ENCODE measurements at places on chromosomes 5 and 9. TPM values are rescaled to one million over a fixed set of nuclear protein-coding genes. Genes with fewer than 3 reads are reported as not detected.

- ATAC-seq: no peak
Measured at GRCh38 chr5:41410737-41411136, 99.7 kb downstream of the PLCXD3 start.

The CAVIN4 gene
- 0.27 TPM for total RNA-seq

DNA sequence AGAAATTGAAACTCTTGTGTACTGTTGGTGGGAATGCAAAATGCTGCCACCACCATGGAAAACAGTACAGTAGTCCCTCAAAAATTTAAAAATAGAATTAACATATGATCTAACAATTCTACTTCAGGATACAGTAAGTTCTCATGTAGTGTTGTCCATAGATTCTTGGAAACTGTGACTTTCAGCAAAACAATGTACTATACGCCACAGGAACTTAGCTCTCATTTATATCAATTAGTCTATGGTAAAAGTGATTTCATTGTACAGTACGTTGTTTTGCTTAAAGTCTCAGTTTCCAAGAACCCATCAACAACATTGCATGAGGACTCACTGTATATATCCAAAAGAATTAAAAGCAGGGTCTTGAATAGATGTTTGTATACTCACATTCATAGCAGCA is 233.5 kb upstream of the GAS1 start:
- ATAC-seq: no peak

The COL23A1 gene
- total RNA-seq: 0.93 TPM

The AUH gene
- 27.6 TPM for total RNA-seq

DNA sequence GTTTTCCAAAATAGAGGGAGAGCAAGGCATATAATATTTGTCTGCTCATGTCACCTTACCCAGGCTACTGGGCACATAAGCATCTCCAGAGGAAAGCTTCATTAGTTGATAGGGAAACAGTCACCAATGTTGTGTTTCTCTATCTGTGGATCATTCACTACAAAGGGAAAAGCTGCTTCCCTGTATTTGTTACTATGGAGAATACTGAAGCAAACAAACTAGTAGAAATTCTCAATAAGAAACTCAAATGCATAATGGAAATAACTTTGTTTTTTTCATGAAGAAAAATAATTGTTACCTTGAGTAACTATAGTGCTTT is 138.2 kb downstream of the PCSK1 start:
- no peak for ATAC-seq

- no peak for ATAC-seq
Measured at GRCh38 chr5:79983618-79984017, 7.4 kb downstream of the MTX3 start.

GRCh38 chr5:126414874-126415502 is 8.2 kb upstream of the GRAMD2B start:
- ATAC-seq: peak; percentile 90

The LAMC3 gene
- total RNA-seq: under 0.01 TPM

The CNTFR gene
- 2.3 TPM for total RNA-seq

DNA sequence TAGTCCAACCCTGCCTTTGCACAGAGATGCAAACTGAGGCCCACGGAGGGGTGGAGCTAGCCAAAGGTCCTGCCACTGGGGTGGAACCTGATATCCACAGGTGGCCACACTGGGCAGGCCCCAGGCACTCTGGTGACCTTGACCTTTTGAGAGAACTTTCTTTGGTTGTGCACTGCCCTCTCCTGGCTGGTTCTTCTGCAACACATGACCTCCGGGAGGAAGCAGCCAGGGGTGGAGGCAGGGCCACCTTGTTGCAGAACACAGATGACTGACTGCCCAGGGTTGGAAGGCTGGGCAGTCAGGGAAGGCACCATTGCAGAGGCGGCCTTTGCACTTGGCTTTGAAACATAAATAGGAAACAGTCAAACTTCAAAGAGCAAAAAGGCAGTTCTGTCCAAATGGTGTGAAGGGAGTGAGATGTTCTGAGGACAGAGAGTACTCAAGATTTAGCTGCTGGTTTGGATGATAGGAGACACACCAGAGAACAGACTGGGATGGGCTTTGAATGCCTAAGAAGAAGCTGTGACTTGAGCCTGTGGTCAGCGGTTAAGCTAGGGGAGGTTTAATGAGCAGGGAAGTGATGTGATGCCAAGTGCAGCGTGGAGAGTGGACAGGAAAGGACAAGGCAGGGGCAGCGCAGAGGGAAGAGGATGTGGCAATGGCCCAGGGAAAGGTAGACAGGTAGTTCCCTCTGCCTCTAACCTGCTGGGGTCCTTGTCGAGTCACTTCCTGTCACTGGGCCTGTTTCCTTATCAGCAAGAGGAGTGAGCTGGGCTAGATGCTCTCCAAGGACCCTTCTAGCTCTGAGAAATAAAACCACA is 6.8 kb upstream of the TCOF1 start:
- peak; percentile 82 for ATAC-seq

DNA sequence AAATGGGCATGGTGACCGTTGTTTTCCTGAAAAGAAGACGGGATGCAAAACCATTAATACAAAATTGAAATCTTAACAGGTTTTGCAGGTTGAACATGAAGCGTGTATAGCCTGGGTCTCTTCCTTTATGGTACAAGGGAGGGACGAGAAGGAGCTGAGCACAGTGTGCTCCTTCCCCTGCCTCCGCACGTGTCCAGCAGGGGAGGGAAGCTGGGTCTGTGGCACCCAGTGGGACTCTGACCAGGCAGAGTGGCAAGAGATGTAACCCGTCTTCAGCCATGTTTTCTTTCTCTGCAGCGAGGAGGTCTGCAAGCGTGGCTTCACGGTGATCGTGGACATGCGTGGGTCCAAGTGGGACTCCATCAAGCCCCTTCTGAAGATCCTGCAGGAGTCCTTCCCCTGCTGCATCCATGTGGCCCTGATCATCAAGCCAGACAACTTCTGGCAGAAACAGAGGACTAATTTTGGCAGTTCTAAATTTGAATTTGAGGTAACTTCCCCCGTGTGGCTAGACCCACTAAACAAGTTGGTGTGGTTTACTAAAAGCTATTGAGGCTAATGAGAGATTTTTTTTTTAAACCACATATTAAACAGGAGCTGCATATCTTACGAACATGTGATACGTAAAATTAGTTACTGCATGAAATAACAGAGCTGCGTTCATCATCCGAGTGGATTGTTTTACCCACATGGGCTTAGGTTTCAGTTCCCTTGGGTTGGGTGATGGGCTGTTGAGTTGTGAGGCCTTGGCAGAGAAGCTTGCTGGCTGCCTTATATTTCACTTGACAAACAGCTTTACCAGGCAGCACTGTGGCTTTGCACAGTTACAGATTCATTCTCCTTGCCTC is 143.7 kb downstream of the TRIO start:
- ATAC-seq: no peak

DNA sequence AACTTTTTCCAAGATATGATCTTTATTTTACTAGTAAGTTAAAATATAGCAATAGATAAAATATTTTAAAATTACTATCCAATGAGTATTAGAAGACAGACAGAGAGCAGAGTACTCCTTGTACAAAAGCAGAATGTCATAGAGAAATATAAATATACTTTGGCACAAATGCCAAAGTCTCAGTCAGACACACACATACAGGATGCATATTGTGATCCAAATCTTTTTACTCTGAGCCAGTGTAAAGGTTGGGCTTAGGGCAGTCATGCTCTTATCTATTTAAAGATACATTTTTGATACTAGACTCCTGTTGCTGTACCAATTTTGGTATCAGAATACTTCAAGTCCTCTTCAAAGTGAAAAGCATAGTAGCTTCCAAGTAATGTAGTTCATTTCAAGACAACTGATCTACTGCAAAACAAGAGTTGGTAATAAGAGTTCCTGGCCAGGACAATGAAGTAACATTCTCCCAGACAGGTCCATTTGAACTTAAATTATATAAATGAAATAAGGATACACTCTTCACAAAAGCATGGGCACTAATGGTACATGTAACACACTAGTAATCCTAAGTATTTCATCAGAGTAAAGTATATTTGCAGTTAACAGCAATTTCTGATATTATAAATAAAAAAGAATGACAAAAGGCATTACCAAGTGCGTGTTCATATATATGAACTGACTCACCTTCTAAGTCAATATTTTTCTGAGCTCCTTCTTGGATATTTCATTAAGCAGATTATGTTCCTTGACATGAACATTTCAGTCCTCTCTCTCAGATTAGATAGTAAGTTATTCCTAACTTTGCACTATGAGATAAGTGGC is 10.5 kb downstream of the PFDN1 start:
- no peak for ATAC-seq

DNA sequence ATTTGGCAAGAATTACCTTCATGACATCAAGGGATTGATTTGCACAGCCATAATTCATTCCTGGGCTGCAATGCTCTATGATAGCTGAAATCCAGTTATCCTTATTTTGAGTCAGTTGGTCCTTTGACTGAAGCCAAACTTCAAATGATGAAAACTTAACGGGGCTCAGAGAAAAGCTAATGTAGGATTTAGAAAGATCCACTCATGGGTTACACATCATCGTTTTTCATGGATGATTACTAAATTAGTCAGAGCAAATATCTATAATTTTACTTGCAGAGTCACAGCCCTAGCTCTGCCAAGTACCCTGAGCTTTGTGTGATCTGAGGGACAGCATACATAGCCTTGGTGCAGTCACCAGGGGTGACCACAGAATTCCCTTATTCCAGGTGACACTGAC is 27.3 kb upstream of the MUSK start:
- ATAC-seq: no peak

The ANKRD31 gene
- 0.16 TPM for total RNA-seq

DNA sequence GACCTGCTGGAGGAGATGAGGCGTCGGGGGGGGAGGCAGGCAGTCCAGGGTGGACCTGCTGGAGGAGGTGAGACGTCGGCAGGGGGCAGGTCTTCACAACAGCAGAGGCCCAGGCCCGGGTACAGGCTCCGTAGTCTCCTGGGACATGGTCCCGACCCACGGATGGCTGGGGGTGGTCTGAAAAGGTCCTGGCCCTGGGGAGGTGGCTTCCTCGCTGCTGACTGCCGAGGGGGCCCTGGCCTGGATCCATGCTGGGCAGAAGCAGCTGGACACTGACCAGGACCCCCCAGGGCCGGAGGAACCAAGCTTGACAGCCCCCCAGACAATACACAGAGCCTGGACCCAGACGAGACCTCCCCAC is 8.5 kb downstream of the EGFL7 start:
- ATAC-seq: no peak

- ATAC-seq: no peak
Measured at GRCh38 chr5:132226516-132227234, 978 bp downstream of the P4HA2 start.

DNA sequence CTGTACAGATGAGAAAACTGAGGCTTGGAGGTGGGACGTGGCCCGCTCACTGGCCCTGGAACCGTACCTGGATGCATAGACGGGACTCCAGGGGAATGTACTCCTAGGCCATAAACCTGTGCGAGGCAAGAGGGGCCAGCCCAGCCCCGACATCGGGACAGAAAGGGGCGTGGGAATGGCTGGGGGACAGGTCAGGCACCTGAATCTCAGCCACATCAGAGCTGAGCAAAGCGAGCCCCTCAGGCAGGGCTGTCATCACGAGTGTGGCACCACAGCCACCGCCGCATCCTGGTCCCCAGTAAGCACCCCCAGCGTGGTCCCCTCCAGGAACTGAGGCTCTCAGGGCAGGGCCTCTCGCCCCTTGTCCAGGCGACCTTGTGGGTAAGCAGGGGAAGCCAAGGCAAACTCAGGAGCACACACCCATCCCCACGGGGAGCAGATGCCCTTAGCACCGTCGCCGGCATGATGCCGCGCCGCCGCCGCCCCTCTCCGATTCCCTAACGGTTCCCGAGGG is 16.5 kb downstream of the NACC2 start:
- ATAC-seq: no peak

DNA sequence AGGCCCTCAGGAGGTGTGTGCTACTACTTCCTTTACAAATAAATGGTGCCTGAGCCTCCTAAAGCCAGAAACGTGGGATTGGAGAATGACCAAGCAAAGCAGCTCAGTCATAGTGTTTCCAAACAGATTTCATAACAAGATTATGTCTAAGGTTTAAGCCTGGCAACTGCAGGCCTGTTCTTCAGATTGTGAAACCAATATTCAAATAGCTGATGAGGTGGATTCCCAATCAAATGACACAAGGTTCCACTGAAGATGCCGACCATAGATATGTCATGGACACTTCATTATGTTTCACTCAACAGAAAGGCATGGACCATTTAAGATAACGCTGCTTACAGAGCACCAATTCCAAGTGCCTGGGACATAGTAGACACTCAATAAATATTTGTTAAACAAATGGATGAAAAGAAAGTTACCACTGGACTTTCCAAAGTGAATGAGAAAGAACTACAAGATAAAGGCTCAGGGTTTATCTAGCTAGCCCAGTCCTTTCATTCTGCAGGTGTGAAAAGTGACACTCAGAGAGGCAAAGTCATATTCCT is 189.5 kb downstream of the ACTL7B start:
- peak; percentile 18 for ATAC-seq

Data from gastroesophageal sphincter (tissue), 4 donors.